ENCODE measurements at places on chromosomes 4 and X.

GRCh38 chr4:22911285-22911684 is 218.5 kb downstream of the GBA3 start:
- DNase-seq = no peak

DNA sequence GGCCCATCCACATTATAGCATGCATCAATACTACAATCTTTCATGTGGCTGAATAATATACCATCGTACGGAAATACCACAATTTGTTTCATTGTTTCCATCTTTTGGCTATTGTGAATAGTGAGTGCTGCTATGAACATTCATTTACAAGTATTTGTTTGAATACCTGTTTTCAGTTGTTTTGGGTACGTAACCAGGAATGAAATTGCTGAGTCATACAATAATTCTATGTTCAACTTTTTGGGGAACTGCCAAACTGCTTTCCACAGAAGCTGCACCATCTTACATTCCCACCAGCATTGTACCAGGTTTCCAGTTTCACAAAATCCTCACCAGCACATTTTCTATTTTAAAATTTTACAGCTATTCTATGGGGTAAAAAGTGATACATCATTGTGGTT is 28.5 kb upstream of the MANBA start:
- peak; percentile 42 for DNase-seq

GRCh38 chr4:98514741-98515469 is 143.5 kb downstream of the TSPAN5 start:
- no peak for DNase-seq

- no peak for DNase-seq
Observed at GRCh38 chrX:137742846-137743245, 176.9 kb downstream of the ZIC3 start.

DNA sequence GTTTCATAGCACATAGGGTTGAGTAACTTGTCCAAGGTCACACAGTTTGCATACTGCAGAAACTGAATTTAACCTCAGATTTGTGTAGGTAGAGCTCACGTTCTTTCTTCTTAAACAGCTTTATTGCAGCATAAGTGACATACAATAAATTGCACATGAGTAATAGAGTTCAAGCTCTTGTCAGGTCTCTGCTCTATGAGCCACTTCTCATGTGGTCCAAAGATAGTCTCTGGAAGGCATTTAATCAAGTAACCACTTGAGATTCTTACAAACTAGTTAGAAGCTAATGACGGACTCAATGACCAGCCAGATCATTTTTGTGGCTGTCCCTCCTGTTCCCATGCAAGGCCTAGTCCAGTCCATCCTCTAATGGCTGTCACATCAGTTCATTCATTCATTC is 68.9 kb downstream of the MAOB start:
- DNase-seq = no peak

GRCh38 chrX:21721195-21721594 is 36.7 kb downstream of the SMPX start:
- DNase-seq = no peak

DNA sequence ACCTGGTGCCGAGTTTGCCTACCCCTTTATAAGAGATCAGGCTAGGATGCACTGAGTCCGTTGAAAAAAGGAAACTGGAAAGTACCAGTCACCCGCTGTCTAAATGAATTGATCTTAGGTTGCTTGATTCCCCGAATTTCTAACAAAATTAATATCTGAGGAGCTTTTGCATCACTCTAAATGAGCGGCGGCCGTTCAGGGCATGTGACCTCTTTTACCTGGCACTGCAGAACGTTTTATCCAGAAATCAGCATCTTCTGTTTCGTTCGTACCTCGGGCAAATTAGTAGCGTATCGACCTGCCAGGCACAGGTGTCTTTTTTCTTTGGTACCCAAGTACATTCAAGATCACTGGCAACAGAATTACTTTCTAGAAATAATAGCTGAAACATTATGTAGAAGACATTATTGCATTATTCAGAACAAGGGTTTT is 876 bp downstream of the KLHL2 start:
- DNase-seq = peak; percentile 30

DNA sequence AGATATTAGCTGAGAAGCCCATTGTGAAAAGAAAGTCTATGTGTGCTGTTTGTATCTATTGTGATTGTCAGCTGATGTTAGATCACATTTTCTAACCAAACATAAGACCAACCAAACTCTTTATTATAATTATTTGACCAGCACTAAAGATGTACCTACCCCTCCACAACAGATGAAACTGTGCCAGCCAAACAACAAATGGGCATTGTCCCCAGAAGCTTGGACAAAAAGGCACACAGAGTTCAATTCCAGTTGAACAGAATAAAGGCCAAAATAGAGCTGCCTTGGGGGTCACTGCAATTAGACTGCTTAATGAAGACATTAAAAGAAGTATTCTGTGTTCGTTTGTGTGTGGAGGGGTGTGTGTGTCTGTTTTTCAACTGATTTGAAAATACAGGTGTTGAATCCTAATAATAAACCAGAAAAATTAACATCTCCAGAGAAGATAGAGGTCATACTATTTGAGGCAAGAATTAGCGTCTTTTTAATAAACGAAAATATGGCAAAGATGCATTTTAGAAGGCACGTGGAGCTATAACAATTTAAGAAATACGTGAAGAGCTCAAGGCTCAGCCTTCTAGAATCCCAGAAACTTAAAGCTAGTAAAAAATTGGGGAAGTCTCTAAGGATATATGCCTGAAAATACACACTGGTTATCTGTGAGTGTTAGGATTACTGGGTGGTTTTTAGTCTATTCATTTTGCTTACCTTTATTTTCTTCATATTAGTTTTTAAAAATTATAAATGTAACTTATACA is 2.2 kb downstream of the SPP1 start:
- DNase-seq = no peak

- no peak for DNase-seq
Observed at GRCh38 chrX:44002567-44002966, 29.4 kb upstream of the NDP start.

- peak; percentile 74 for DNase-seq
Observed at GRCh38 chr4:108168671-108169523, at the start of gene LEF1. LEF1 (minus strand) TSS chr4:108168932; CDS start chr4:108167767, 1,165 bp downstream.

- DNase-seq = peak; percentile 24
Observed at GRCh38 chr4:152458801-152459302, 77.0 kb downstream of the FBXW7 start.

GRCh38 chrX:13863324-13863723 is 46.4 kb upstream of the GPM6B start:
- DNase-seq = peak; percentile 5

GRCh38 chr4:124862261-124862660 is 149.7 kb upstream of the ANKRD50 start:
- DNase-seq = no peak

DNA sequence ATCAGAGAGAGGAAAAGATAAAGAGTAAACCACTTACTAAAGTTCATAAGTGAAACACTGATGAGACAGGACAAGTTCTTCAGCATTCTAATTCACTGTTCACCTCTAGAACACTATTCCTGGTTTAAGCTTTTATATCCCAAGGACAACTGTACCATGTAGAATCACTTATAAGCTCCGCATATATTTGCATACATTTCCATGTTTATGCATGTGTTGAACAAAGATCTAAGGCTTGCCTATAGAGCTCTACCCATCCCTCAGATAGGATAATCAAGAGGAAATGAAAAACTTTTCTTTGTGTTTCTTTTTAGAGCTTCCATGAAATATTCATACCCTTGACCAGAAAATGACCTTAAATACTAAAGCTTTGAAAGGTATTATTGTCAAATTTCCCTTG is 156.9 kb upstream of the BMP3 start:
- DNase-seq = no peak

GRCh38 chr4:183391204-183391603 is 53.2 kb upstream of the CDKN2AIP start:
- DNase-seq = no peak

- no peak for DNase-seq
Observed at GRCh38 chr4:20412072-20412471, 160.4 kb downstream of the SLIT2 start.

DNA sequence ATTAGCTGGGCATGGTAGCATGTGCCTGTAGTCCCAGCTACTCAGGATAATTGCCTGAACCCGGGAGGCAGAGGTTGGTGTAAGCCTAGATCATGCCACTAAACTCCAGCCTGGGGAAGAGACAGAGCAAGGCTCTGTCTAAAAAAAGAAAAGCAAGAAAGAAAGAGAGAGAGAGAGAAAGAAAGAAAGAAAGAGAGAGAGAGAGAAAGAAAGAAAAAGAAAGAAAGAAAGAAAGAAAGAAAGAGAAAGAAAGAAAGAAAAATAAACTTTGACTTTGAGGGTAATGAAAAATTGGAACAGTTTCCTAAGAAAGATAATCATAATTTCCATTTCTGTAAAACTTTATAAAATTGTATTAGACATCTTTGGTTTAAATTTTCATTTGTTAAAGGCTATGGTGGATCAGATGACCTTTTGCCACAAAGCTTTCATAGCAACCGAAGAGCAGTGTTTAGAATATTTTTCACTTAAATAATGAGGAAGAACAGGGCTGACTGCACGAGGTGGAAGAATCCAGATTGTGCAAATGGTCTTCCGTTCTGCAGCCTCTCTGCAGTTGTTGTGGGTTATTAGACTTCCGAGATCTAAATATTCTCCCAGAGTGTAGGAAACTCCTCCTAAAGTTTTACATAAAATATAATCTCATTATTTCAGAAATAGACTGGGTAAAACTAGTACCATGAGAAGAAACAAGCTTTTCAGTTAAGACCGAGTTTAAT is 55.9 kb downstream of the RBM47 start:
- no peak for DNase-seq

DNA sequence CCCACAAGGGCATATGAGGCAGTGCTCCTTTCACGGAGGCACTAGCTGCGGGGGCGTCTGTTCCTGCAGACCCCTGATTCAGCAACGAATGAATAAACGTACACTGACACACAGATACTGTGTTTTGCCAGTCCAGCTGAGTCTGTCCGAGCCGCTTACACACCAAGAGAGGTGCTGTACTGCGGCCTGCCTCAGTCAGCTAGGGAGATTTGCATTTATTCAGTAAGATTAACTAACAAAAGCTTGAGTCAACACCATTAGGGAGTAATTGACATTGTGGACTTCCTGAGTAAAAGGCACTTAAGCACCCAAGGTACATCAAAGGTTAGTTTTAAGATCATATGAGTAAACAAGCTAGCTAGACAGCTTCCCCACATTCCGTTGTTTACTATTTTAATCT is 31.0 kb upstream of the BEX4 start:
- no peak for DNase-seq

GRCh38 chr4:14254252-14254651 is 626.7 kb upstream of the BOD1L1 start:
- DNase-seq = no peak

DNA sequence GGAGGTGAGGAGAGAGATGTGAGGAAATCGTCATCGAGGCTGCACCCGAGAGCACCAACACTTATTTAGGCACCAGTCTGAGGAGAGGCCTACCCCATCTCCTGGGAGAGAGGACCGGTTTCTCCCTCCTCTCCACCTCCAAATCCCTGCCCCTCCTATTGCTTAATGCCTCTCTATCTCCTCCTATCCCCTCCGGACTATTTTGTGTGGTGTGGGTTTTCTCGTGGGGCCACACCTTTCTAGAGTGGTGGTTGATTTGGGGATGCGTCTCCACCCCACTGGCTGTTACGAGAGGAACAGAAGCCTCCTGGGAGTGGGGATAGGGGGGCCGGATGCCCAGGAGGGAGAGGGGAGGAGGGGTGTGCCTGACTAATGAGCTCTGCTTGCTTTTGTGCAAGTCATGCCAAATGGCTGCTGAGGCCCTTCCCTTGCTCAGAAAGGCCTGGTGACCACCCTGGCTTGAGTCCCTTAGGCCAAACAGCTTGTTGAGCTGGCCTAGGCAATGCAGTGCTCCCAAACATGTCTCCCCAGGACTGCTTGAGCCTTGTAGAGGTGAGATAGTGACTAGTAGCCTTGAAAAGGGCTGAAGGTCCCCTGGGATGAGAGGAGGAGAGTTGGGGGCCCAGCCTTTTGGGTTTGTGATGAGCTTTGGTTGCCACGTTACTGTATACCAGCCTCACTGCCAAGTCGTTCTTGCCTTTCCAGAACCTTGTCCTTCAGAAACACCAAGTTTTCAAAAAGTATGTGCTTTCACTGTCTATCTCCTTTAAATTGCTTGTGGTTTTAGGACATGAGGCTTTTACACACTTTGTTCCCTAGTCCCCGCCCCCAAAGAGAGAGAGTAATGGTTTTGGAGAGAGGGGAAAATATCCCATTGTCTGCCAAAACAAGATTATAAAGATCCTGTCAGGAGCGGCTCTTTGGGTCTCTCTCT is 1.2 kb downstream of the MSN start:
- peak; percentile 72 for DNase-seq

DNA sequence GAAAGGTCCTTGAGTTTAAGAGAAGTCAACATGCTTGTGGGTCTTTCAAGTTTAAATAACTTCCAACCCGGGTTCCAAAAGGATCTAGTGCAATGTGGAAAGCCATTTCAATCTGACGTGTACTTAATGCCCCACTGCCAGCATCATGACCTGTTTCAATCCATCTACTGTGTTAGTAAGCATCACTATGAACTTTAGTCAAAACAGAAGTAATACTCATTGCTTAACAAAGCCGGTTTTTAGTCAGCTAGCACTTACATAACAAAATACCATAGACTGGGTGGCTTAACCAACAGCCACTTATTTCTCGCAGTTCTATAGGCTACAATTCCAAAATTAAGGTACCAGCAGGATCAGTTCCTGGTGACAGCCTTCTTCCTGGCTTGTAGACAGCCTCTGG is 677.5 kb downstream of the DMD start:
- peak; percentile 57 for DNase-seq

- no peak for DNase-seq
Observed at GRCh38 chr4:8029689-8030088, 90.0 kb upstream of the AFAP1 start.

- DNase-seq = no peak
Observed at GRCh38 chrX:44011506-44011905, 38.3 kb upstream of the NDP start.

- DNase-seq = no peak
Observed at GRCh38 chrX:14352511-14352910, 176.8 kb upstream of the GLRA2 start.

- no peak for DNase-seq
Observed at GRCh38 chr4:107603430-107603829, 116.6 kb downstream of the PAPSS1 start.

Measured in activated CD4-positive, alpha-beta T cell treated with anti-CD3 and anti-CD28 coated beads, Interleukin-2, amount 50 U/mL, for 16 hours (primary cell).